ENCODE measurements at places on chromosomes 13 and 19. TPM values are rescaled to one million over a fixed set of nuclear protein-coding genes. Genes with fewer than 3 reads are reported as not detected.

Gene HIF3A
- total RNA-seq = 2.8 TPM

Gene ZNF208
- 0.33 TPM for total RNA-seq

Gene NEK5
- total RNA-seq = 0.26 TPM

Gene SYNE4
- 0.20 TPM for total RNA-seq

Measured in smooth muscle cell of the pulmonary artery (primary cell).